ELF-1 (cell line): ENCODE measurements at places on chromosomes 3 and 15.

DNA sequence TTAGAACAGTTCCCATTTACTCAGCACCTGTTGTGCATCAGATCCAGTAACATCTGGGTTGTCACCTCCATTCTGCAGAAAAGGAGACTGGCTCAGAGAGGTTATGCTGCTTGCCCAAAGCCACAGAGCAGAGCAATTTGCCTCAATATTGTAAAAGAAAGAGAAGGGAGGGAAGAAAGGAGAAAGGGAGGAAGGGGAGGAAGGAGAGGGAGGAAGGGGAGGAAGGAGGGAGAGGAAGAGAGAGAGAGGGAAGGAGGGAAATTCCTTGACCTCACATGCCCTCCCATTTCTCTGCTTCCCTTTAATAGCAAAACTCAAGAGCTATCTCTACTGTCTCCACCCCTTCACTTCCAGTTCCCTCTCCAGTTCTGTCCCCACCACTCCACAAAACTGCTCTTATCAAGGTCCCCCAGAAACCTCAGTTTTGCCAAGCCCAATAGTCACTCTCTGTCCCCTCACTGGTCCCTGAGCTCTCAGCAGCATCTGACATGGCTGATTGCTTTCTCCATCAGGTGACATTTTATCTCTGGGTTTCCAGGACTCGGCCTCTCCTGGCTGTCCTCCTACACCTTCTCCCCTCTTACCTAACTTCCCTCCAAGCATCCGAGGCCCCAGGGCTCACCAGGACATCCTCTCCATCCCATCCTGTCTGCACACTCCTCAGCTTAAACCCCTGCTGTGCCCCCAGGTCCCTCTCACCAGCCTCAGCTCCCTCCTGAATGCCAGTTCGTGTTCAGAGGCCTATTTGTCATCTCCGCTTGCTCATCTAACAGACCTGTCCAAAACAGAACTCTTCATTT, 104.7 kb upstream of the LINGO1 start:
- no peak for DNase-seq

- no peak for DNase-seq
Measured at GRCh38 chr15:92061511-92062195, 208.1 kb downstream of the SLCO3A1 start.

- DNase-seq, result no peak
Measured at GRCh38 chr3:16343101-16343500, 78.1 kb downstream of the OXNAD1 start.

DNA sequence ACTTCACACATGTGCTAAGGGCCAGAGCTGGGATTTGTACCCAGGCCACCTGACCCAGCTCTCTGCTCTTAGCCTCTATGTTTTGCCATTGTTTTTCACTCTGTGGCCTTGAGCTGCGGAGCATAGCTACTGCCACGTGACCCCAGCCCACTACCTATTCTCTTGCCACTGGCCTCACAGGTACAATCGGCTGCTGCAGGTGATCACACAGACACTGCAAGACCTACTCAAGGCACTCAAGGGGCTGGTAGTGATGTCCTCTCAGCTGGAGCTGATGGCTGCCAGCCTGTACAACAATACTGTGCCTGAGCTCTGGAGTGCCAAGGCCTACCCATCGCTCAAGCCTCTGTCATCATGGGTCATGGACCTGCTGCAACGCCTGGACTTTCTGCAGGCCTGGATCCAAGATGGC, 46.2 kb downstream of the SEMA3G start:
- DNase-seq, result no peak

GRCh38 chr3:180181387-180181786, 144.7 kb upstream of the PEX5L start:
- no peak for DNase-seq

- no peak for DNase-seq
Measured at GRCh38 chr3:72157748-72158638, 373.0 kb upstream of the PROK2 start.

- no peak for DNase-seq
Measured at GRCh38 chr15:96107916-96108315, 222.6 kb upstream of the NR2F2 start.

- DNase-seq, result no peak
Measured at GRCh38 chr3:144915202-144915601, 943.6 kb downstream of the DIPK2A start.

DNA sequence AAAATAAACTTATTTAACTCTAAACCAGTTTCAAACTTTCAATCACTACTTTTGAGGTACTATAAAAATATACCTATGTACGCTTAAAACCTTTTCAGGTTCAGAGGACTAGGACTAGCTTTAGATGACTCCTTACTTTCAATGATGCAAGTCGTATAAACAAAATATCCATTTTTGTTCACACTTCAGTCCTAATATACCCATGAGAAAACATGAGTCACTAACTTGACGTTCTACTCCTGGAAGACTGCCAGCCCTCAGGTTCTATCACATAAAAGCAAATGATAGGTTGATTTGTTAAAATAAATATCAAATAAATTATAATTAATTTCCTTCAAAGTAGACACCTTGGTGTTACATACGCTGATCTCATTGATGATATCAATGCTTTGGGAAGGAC, 10.6 kb upstream of the P3H2 start:
- DNase-seq, result no peak

DNA sequence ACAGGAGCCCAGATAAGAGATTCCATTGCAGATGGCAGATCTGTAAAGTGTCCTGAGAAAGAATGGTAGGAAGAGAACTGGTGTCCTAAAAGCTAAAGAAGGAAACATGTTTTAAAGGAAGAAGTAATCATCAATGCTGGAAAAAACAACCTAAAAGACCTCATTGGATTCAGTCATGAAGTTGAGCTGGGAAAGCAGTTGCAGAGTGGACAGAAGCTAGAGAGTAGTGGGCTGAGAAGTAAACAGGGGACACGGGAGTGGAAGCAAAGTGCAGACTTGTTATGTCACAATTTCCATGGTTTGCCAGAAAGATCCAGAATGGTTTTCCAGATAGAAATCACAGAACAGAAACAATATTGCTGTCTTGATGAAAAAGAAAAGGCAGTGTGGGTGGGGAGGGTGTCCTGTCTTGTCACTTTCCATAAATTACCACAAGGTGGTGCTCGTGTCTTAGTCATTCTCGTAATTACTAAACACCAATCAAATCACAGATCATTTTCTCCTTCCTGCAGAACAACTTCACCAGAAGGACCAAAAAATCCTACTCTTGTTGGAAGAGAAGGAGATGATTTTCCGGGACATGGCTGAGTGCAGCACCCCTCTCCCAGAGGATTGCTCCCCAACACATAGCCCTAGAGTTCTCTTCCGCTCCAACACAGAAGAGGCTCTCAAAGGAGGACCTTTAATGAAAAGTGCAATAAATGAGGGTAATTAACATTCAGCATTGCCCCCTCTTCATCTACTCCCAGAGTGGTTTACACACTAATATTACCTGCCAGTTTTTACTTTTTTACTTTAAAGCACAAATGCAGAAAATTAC, 64.5 kb downstream of the KLHL25 start:
- DNase-seq, result peak; percentile 59

GRCh38 chr3:149021830-149022229, 30.5 kb downstream of the GYG1 start:
- DNase-seq, result no peak

GRCh38 chr3:4906107-4906621, 73.1 kb upstream of the BHLHE40 start:
- peak; percentile 50 for DNase-seq

- peak; percentile 1 for DNase-seq
Measured at GRCh38 chr3:53227993-53228885, 27.6 kb downstream of the TKT start.
